ENCODE measurements at places on chromosomes 13 and 19.

- no peak for DNase-seq
These were observed 364.5 kb downstream of the GPC5 start for GRCh38 chr13:91762957-91763356.

- DNase-seq, result no peak
These were observed 4.2 kb upstream of the F10 start for GRCh38 chr13:113118261-113119021.

- no peak for DNase-seq
These were observed 302.0 kb upstream of the MIR17HG start for GRCh38 chr13:91045351-91046034.

- DNase-seq, result no peak
These were observed 161.5 kb downstream of the KATNAL1 start for GRCh38 chr13:30145709-30146367.

GRCh38 chr13:46296921-46297320 is 85.2 kb downstream of the LRRC63 start:
- no peak for DNase-seq

DNA sequence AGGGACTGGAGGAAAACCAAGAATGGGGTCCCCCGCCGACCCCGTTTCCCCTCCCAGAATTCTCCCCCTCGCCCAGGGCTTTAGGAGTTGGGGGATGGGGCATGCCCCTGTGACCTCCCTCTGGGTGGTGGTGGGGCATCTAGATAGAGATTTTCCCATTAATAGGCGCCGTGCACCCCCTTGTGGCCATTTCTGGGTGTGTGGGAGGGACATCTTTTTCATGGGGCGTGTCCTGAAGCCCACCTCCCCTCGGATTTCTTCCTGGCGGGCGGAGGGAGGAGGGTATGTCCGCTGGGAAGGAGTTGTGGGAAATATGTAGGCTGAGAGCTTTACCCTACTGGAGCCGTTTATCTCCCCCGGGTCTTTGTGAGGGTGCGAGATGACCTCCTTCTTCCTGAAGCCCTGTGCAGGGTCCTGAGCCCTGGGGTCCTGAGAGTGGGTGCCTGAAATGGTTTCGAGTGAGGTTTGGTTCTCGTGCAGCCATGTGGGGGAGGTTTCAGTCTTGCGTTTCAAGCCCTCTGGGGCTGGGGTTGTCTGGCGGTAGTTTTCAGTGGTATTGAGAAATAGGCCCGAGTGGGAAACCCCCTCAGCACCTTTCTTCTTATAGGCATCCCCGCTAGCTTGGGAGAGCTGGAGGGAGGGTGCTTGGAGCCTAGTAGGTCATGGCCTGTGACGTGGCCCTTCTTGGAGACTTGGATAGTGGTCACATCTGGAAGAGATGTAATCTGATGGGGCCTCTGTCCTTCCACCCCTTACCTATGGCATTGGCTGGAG is 1.0 kb downstream of the PRMT1 start:
- no peak for DNase-seq

DNA sequence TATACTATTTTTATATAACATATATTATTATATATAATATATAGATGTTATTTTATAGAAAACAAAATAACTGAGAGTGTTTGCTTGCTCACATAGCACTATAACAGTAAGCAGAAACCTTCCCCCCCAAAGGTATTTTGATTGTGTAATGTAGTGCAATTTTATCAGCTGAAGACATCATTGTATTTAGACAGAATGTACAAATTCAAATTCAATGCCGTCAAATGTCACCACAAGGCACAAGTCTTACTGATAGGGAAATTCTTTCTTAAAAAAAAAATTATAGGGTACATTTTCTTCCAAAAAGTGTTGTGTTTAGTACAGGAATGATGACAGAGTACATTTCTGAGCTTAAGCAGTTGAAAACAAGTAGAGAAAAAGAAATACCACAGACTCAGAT is 1147.1 kb upstream of the SPRY2 start:
- no peak for DNase-seq

DNA sequence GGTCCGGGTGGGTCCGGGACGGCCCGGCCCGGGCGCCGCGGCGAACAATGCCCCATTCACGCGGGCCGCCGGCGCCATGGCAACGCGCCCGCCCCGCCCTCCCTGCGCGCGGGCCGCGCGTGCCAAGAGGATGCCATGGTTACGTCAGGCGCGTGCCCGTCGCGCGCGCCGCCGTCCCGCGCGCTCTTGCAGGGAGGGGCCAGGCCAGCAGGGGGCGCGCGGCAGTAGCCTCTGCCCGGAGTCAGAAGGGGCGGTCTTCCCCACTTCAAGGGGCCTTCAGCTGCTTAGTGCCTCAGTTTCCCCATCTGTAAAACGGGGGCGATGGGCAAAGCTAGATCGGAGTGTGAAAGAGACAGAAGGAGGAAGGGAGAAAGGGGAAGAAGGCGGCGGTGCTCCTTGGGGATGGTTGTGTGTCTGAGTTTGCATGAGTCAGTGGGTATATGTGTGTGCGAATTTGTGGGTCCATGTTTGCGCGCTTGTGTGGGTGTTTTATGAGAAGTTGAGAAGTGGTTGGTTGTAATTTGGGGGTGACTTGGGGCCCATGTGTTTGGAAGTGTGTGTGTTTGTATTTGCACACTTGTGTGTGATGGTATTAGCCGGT is 11.6 kb upstream of the NFIX start:
- peak; percentile 21 for DNase-seq

DNA sequence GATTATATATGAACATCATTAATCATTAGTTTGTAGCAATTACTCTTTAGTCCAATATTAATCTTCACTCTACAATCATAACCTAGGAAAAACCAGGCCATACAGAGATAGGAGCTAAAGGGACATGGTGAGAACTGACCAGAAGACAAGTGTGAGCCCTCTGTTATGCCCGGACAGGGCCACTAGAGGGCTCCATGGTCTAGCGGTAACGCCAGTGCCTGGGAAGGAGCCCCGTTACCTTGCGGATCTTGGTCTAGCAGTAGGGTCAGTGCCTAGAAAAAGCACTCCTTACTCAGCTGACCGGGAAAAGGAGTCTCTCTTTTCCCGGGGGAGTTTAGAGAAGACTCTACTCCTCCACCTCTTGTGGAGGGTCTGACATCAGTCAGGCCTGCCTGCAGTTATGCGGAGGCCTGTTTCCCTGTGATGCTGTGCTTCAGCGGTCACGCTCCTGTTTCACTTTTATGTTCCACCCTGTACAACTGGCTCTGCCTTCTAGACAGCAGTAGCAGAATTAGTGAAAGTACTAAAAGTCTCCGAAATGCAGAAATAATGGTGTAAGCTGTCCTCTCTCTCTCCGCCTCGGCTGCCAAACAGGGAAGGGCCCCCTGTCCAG is 13.8 kb downstream of the OR7D4 start:
- DNase-seq, result no peak

DNA sequence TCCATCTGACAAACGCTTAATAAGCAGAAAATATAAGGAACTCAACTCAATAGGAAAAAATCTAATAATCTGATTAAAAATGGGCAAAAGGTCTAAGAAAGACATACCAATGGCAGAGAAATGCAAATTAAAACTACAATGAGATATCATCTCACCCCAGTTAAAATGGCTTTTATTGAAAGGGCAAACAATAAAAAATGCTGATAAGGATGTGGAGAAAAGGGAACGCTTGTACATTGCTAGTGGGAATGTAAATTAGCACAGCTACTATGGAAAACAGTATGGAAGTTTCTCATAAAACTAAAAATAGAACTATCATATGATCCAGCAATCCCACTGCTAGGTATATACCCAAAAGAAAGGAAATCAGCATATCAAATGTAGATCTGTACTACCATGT is 508.8 kb upstream of the GPC6 start:
- DNase-seq, result no peak

DNA sequence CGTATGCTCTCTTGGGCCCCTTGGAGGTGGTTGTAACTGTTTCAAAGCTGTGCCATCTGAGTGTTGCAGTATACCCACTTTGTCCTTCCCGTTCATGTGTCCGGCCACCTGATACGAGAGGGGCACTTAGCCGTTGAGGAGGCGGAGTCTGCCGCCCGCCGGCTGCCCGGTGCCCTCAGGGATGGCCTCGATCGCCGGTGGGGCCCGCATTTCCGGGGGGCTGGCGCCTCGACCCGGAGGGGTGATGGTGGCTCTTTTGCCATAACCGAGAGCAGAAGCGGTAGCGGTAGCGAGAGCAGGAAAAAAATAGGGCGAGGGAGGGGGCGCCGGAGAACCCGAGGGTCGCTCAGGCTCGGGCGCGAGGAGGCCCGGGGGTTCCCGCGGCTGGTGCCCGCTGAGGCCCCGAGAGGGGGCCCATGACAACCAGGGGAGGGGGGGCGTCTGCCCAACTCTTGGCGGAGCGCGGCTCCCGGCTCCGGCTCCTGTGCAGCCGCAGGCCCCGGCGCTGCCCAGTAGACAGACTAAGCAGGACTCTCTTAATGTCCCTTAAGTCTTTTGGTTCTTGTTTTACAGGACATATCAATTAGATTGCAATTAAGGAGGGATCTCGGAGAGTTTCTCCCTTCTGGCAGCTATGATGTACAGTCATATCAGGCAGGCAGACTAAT is 342.7 kb upstream of the SGCG start:
- no peak for DNase-seq

- DNase-seq, result no peak
These were observed 10.5 kb downstream of the DAZAP1 start for GRCh38 chr19:1417681-1418495.

- DNase-seq, result no peak
These were observed 35.7 kb upstream of the DACH1 start for GRCh38 chr13:71902676-71903075.

GRCh38 chr13:58963321-58963720 is 1200.4 kb downstream of the DIAPH3 start:
- no peak for DNase-seq

DNA sequence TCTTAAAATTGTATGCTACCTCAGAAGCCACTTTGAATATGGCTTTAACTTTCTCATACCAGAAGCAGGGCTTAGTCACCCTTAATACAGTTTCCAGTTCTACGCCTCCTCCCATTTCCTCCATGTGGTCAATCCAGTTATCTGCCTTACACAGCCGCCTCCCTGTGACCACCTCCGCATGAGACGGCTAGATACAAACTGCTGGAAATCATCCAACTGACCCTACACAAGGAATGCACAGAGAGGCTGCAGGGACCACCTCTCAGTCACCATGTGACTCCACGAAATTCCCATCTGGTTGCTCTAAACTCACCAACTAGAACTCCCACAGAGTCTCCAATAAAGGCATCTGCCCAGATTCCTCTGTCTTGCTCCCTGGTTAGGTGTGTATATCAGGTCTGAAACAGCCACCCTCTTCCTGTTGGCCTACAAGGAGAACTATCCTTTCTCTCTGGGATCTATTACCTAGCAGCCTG is 6.8 kb downstream of the ZNF564 start:
- no peak for DNase-seq

- no peak for DNase-seq
These were observed 292.8 kb downstream of the DCLK1 start for GRCh38 chr13:35838356-35838755.

GRCh38 chr13:101447852-101448251 is 4.6 kb upstream of the ITGBL1 start:
- no peak for DNase-seq

DNA sequence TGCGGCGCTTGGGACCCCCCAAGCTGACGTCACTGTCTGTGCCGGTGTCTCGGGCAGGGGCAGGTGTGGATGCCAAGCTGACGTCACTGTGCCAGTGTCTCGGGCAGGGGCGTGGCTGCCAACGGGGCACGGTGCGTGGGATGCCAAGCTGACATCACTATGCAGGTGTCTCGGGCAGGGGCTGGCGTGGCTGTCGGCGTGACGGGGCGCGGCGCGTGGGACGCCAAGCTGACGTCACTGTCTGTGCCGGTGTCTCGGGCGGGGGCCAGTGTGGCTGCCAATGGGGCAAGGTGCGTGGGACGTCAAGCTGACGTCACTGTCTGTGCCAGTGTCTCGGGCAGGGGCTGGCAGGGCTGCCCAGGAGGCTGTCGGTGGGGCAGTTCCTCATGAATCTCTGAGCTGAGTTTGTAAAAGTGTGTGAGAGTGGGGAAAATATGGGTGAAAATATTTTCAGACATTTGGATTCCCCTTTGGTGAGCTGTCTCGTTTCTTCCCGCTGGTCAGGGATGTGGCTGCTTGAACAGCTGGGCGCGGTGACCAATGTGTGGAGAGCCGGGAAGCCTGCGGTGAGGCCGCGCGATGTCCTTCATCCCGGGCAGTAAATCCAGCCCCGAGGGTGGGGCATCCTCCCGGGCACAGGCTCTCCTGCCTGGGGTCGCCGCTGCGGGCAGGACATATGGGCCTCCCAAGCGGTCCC is 25.2 kb downstream of the MCF2L start:
- DNase-seq, result no peak

DNA sequence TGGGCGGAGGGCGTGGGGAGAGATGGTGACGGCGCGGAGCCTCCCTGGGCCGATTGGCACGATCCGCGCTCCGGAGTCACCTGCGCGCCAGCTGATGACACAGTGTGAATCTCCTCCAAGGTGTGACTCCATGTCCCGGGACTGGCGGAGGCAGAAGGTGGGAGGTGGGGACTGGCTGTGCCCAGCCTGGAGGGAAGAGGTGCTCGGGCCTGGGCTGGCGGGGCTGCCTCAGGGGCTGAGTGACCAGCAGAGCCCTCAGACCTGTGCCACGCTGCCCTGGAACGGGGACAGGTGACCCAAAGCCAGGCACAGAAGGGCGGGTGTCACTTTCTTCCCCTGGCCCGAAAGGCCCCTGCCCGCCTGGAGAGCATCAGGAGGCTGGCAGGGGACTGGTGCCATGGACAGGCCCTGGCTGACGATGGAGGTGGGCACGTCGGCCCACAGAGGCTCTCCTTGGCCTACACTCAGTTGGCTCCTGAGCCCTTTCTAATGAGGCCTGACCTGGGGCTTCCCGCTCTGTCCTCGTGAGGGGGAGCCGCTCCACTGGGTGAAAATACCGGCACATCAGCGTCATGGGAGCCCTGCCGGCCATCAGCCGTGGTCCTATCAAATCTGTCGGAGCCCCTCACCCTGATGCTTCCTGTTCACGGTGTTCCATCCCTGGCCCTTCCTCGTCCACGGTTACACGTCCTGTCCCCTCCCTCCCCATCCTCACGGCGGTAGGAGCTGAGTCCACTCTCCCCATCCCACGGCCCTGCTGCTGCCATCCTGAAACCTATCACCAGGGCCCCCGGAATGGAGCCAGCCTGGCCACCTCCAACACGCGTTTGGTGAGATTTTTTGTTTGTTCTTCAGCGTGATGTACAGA is 75.6 kb downstream of the SPACA7 start:
- DNase-seq, result peak; percentile 61

DNA sequence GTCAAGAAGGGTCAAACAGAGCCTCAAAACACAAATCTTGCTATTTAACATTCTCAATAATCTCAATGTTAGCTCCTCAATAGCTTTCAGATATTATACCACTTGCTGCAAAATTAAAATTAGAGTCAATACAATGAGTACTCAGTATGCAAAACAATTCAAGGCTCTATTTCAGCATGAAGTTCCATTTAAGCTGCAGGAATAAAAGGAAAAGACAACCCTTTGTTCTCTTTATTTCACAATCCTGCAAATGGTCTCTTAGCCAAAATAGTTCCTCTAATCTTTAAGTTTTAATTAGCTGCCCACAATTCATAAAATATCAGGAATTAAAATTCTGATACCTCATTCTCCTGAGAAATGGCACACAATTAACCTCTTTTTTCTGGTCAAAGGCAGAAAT is 40.5 kb upstream of the DCT start:
- DNase-seq, result no peak

GRCh38 chr13:113883921-113884804 is 20.3 kb upstream of the GAS6 start:
- DNase-seq, result no peak

- DNase-seq, result no peak
These were observed 2.7 kb upstream of the CAPNS1 start for GRCh38 chr19:36136964-36137686.
